Activated CD4-positive, CD25-positive, alpha-beta regulatory T cell treated with anti-CD3 and anti-CD28 coated beads, Interleukin-2, amount 50 U/mL, for 24 hours (primary cell): ENCODE measurements at places on chromosomes 6 and 20.

DNA sequence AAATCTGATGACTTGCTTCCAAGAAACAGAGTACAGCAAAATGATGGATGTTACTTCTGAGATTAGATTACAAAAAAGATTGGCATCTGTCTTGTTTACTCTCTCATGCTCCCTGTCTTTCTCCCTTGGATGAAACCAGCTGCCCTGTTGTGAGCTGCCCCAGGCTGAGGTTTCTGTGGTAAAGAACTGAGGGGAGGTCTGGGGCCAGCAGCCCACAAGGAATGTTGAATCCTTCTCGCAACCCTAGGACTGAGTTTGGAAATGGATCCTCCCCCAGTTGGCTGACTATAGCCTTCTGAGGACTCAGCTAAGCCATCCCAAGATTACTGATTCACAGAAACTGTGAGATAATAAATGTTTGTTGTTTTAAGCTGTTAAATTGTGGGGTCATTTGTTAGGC, 5.6 kb upstream of the HECA start:
- ATAC-seq: no peak

GRCh38 chr6:169752074-169752623, 727 bp downstream of the ERMARD start:
- ATAC-seq: no peak

GRCh38 chr6:35359744-35360348, 17.5 kb downstream of the PPARD start:
- ATAC-seq: no peak

- no peak for ATAC-seq
Observed at GRCh38 chr20:62266340-62266739, 28.0 kb downstream of the OSBPL2 start.

DNA sequence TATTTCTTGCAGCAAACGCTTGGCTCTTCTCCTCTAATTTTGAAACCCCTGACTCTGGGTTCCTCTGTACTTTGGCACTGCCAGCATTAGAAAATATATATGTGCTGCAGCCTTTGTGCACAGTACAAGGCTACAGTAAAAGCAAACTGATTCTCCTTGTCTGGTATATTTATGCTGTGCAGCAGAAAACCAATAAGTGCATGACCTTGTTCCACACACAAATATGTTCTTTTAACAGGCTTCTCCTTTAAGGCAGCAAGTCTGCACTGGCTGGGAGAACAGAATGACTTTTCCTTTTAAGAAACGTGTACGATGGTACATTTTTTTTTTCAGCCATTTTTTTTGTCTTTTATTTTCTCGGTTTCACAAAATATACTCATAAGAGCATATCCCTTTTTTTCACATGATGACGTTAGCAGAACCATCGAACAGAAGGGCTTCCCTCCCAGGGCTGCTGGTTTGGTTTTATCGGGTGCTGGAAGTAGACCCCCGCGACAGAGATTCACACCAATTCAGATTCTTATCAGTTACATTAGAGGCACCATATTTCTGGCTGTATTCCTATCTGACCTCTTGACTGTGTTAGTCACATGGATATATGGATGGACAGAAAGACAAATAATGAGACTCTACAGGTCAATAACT, 129.9 kb upstream of the ARID1B start:
- no peak for ATAC-seq

GRCh38 chr6:147126618-147127022, 77.6 kb upstream of the STXBP5 start:
- no peak for ATAC-seq

DNA sequence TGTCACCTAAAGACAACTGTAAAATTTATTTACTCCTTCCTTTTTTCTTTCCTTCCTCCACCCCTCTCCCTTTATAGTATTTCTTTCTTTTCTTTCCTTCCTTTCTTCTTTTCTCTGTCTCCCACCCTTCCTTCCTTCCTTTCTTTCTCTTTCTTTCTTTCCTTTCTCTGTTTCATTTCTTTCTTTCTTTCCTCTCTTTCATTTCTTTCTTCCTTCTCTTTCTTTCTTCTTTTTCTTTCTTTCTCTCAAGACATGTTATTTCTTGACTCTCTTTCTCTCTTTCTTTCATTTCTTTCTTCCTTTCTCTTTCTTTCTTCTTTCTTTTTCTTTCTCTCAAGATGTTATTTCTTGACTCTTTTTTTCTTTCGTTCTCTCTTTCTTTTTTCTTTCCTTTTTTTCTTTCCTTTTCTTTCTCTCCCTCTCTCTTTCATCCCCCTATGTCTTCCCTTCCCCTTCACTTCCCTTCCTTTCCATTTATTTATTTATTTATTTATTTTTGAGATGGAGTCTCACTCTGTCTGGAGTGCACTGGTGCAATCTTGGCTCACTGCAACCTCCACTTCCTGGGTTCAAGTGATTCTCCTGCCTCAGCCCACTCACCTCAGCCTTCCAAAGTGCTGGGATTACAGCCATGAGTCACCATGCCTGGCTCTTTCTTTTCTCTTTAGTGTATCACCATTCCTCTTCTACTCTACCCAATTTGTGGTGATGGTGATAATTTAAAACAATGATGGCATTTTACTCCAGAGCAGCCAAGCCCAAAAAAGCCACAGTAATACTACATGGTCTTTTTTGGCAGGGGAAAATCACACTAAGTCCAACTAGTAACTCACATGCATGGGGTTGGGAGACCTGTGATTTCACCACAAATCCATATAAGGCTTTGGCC, 188.2 kb downstream of the ADGRG6 start:
- no peak for ATAC-seq

DNA sequence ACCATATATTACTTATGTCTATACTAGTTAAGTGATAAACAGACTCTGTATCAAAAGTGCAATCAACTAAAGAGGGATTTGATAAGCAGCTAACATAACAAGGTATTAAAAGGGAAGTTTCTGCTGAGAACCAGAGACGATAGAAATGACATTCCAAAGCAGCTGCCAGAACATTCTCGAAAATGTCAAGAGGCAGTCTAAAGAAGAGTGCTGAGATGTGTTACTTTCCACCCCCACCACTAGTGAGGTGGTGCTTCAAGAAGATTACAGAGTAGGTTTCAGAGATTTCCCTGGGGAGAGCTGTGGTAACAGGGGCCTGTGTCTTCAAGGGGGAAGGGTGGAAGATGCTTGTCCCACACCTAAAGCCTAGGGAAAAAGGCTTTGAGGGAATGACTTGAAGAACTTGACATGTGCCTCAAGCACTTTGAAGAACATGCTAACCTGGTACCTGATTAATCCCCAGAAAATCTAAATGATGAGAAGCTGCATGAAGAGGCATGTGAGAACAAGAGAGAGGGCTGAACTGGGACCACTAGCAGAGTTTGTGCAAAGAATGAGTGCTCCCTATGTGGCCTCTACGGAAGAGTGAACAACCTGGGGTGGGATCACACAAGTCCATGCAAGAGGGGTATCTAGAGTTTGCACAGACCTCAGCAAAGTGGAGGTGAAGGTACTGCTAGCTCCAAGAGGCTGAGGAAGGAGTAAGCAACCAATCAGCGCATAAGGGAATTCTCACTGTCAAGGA, 5.0 kb downstream of the FAM184A start:
- no peak for ATAC-seq

DNA sequence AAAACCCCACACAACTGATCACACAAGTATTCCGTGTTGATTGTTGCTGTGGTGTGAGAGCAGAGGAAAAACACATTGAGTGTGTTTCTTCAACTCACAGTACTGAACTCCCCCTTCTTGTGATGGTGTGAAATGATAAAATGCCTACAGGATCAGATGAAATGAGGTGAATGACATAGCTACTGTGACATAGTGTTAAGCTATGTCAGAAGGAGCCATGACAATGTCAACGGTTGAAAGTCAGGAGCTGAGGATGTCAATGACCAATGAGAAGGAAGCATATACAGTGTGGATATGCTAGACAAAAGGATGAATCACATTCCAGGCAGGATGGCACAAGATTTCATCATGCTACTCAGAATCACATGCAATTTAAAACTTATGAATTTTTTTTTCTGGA, 38.8 kb downstream of the WASF1 start:
- ATAC-seq: no peak

DNA sequence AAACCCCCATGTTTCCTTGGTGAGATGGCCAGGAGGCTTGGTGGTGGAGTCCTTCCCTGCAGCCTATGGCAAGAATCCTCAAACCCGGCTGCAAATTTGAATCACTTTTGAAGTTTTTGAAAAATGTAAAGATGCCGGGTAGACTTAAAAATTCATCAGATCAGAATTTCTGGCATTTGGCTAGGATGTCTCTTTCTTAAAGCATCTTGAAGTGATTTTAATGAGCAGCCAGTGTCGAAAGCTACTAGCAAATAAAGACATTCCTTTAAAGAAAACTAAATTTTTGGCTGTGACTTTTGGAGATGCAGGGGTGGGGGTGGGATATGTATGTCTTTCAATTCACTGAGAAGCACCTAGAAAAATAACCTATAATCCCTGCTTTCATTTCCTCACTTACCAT, 25.6 kb upstream of the NOX3 start:
- ATAC-seq: no peak

GRCh38 chr20:47875297-47876025, 90.2 kb upstream of the SULF2 start:
- ATAC-seq: no peak

DNA sequence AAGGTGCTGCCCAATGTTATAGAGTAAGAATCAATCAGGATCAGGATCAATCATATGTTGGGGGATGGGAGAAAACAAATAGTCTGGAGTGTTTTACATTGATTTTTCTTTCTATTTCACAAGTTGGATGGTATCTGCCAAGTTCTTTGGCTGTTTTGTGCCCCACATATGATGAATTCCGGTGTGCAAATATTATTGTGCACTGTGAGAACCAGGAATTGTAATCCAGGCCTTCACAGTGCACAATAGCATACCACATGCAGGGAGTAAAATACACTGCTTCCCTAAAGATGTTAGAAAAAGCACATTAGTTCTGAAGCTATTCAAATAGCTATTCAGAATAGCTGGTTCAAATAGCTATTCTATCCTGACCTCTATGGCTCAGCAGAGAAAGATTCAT, 133.7 kb downstream of the LCA5 start:
- no peak for ATAC-seq

DNA sequence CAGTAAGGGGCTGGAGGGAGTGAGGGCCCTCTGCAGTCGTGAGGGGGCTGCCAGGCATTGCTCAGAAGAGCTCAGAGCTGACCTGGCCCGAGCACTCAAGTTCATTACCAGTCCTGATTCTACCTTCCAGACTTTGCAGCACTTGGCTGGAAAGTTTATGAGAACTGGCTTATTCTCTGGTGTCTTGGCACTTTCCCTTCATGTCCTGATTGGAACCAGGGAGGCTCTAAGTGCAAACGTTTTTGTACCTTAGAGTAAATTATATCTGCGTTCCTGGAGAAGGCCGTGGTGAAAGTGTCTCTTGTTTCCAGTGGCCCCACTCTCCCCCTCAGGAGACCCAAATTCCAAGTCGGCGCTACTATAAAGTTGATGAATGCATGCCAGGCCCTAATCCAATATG, 402.3 kb downstream of the CDC5L start:
- ATAC-seq: no peak

DNA sequence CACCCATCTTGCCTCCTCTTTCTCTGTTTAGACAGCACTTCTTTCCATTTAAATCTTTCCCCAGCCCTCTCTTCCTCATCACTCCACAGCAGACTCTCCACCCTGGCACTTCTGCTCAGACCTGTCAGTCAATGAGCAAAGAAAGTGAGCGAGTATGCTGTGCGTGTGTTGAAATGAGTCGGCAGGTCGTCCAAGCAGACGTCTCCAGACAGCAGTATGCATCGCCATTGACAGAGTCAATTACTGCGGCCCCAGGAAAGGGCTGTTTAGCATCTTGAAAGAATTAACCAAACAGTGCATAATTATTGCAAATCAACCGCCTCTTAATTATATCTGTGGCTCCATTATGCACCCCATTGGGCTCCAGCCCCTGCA, 54.8 kb upstream of the KCNG1 start:
- ATAC-seq: no peak

DNA sequence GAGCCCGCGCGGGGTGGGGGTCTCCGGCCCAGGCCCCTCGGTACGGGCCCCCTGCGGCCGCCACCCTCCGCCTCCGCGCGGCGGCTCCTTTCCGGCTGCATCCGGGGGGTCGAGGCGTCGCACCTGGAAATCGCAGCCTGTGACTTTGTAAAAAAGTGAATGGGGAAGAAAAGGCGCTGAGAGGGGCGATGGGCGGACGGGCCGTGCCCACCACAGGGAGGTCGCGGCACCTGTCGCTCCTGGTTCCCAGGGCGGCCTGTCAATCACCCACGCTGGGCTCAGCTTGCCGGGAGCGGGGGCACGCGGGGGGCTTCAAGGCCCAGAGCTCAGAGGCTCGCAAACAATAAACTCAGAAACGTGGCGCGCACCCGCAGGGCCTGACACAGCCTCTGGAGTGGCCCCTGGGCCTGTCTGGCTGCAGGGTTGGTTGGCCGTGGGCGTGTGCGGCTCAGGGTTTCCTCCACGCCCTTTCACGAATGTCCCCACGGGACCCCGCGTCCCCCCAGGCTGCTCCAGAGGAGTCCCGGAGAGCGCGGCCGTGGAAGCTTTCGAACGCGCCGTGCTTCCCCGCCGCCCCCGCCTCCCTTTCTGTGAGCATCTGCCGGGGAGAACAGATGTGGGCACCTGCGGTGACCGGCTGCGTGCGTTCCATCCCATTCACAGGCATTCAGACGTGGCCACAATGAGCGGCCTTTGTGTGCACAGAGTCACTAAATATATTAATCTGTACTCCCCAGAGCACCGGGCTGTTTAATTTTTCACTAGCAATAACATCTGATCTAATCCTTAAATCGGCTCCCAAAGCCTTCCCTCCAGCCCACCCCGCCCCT, 6.1 kb upstream of the DLL1 start:
- ATAC-seq: no peak

DNA sequence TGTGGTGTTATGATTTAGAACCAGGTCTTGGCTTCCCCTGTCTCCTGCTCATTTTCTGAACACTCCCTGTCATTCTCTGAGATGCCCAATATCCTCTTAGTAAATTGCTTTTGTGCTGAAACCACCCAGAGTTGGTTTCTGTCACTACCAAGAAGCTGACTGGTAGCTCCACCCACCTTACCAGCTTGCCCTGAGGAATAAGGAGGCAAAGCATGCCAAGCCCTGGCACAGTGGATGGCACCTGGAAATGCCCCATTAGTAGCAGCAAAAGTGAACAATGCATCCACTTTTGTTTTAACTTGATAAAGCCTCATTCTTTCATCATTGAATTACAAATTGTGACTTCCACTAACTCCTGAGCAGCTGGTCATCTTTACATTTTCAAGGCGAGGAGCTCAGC, 157.7 kb downstream of the CDC5L start:
- no peak for ATAC-seq

DNA sequence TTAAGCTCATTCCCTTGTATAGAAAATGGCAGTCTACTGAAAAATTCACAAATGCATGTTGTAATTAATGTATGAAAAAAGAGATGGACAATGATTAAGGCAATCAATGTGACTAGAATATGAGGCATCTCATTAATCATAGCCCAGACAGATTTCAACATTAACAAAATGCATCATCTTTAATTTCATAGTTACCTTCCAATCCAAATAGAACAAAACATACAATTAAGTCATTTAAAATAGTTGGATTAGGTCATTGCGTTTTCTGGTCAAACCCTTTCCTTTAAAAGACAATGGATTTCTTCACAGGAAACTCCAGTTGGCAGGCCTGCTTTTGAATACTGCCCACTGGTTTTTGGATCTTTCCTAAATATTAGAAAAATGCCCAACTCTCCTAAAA, 203.9 kb downstream of the HAO1 start:
- no peak for ATAC-seq
